ENCODE measurements at places on chromosomes 5 and 9.

GRCh38 chr9:83999141-83999918 is 18.7 kb downstream of the RMI1 start:
- no peak for DNase-seq

GRCh38 chr5:1826235-1826980 is 25.2 kb downstream of the NDUFS6 start:
- DNase-seq = no peak

- no peak for DNase-seq
Observed at GRCh38 chr9:130905125-130905901, 8.7 kb upstream of the QRFP start.

DNA sequence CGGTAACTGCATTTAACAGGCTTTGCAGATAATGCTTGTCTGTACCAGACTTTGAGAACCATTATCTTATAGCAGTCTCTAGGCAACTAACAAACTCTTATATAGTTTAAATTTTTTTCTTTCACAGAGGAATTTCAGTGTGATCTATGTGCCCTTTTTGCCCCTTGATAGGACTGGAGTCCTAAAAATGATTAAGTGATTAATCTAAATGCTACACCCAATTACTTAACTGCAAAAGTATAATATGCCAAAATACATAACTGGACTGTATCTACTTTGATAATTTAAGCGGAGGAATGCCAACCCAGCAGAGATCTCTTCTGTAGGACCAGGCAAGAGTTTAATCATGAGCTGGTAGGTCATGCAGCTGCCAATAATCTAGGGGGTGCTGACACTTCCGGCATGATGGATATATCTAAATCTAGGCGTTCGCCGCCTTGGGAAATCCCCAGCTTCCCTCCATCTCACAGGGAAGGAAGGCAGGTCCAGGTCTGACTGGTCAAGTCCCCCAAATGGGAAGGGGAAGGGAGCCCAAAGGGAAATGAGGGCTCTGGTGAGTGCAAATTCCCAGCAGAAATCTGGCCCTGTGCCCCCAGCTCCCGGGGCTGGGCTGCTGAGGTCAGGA is 205.6 kb downstream of the GAPVD1 start:
- DNase-seq = peak; percentile 17

DNA sequence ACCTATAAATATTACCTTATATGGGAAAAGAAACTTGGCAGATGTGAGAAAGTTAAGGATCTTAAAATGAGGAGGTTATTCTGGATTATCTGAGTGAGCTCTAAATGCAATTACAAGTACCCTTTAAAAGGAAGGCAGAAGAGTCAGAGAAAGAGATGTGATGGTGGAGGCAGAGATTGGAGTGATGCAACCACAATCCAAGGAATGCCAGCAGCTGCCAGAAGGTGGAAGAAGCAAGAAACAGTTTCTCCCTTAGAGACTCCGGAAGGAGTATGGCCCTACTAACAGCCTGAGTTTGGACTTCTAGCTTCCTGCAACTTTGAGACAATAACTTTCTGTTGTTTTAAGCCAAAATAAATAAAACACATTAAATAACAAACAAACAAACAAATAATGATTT is 108.7 kb upstream of the PRLR start:
- DNase-seq = no peak

DNA sequence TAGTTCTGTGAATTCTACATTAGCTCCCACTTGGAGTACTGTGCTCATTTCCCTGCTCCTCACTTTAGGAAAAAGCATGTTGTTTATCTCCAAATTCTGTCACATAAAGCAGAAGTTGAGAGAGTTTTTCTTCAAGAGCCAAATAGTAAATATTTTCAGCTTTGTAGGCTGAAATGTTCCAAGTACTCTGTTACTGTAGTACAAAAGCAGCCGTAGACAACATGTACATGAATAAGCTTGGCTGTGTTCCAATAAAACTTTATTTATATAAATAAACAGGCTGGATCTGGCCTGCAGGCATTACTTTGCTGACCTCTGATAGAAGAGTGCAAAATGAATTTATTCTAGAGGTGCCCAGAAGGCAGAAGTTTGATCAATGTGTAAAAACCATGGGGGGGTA is 73.0 kb upstream of the AGXT2 start:
- DNase-seq = peak; percentile 23

DNA sequence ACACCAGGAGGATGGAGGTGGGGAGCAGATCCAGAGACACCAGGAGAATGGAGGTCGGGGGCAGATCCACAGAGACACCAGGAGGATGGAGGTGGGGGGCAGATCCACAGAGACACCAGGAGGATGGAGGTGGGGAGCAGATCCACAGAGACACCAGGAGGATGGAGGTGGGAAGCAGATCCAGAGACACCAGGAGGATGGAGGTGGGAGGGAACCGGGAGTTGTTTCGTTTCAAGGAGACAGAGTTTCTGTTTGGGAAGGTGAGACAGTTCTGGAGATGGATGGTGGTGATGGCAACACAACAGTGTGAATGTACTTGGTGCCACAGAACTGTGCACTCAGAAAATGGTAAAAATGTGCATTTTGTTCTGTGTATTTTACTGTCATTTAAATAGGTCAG is 9.0 kb upstream of the INPP5E start:
- no peak for DNase-seq

DNA sequence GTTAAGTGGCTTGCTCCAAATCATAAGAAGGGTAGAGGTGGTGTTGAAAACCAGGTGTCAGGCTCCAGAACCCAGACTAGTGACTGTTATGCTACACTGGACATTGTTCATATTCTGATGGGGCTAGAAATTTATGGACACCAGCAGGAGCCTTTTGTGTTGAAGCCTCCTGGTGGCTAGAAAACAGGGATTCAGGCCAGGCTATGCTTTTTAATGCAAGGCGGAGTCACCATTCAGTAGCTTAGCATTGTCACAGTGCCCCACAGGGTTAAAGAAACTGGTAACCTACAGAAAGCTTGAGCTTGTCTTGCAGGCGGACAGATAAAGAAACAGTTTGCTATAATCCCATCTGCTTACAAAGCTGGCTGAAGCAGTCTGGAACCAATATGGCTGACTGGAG is 23.0 kb upstream of the GOLM1 start:
- no peak for DNase-seq

- no peak for DNase-seq
Observed at GRCh38 chr5:15664961-15665360, 165.0 kb downstream of the FBXL7 start.

Data from cardiac fibroblast (primary cell).